Endothelial cell (in vitro differentiated cells): ENCODE measurements at places on chromosomes 11 and 22.

- DNase-seq: no peak
Measured at GRCh38 chr11:102426570-102426969, 26.0 kb downstream of the TMEM123 start.

GRCh38 chr11:41201156-41201555 is 258.3 kb downstream of the LRRC4C start:
- peak; percentile 47 for DNase-seq

DNA sequence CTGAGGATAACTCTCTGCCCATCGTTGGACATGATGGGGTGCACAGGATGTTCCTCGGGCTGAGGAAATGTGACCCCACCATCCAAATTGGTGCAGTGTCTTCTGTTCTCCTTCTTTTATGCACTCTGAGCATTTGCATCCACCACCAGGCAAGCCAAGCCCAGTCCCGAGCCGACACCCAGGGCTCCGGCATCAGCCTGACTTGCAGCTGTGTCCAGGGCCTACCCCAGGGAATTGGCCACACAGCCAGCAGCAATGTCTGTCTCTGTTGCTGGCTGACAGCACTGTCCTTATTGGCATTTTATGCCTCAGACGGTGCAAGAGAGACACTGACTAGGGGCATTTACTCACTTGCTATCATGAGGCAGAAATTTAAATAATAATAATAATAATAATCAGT is 25.4 kb upstream of the CPT1A start:
- DNase-seq: no peak

- no peak for DNase-seq
Measured at GRCh38 chr11:70491696-70492472, 93.6 kb downstream of the CTTN start.
